ENCODE measurements at places on chromosomes 11 and 22.
A peak's percentile ranks its signal among the peaks of the same experiment; 100 is the strongest.

GRCh38 chr11:121556937-121557336, 104.2 kb upstream of the SORL1-AS1 start:
- no peak for DNase-seq

DNA sequence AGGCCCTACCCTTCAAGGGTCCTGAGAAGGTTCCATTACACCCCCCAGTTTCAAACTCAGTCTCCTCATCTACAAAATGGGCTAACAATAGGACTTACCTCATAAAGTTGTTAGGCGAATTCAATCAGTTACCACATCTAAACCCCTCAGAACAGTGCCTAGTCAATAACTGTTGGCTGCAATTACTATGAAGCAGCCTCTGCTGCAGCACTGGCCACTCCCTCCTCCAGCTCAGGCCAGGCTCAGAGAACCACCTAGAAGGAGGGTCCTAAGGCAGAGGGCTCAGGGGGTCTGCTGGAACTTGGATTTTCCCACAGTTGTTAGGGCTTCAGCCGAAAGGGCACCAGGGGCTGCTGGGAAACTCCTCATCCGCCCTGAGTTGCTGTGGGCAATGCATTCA, 4.7 kb downstream of the FADS3 start:
- DNase-seq = no peak

- DNase-seq = no peak
Measured at GRCh38 chr11:85854212-85854556, 999 bp upstream of the CCDC83 start.

DNA sequence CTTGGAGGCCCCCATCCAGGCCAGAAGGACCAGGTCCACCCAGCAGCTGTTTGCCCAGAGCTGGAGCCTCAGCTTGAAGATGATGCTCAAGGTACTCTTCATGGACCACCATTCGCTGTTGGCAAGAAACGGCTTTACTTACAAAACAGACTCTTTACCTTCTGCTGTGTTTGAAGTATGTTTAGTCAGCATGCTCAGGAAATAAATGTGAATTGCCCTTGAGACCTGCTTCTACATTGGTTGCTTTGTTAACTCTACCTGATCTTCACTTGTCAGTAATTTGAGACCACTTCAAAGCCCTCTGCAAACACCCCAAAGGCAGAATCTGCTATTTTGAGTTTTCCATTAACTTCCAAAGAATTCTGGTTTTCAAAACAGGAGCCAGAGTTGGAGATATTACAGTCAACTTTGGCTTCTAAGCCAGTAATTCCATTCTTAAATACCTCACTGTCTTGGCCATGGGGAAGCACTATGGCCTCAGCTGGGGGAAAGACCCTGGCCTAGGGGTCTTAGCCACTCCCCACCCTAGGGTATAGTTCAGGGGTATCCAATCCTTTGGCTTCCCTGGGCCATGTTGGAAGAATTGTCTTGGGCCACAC, 2.7 kb downstream of the UQCR10 start:
- no peak for DNase-seq

- peak; percentile 36 for DNase-seq
Measured at GRCh38 chr11:108241330-108242037, 18.6 kb downstream of the ATM start.

DNA sequence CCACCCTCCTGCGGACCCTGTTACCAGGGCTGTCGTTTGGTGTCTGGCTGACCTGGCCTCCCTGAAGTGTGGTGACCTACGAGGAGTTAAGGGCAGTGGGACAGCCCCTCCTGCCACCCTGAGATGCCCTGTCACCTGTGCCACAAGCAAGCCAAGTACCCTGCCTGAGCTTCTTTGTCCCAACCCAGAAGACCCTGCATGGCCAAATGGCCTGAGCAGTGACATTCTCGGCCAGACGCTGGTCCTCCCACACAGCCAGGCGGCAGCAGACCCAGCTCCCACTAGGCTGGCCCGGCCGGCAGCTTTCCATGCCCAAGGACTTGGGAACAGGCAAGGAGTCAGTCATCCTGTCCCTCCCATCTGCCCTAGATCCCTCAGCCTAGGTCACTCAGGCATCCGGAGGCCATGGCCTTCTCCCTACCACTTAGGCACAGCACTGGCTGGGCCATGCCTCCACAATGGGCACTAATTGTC, 7.6 kb downstream of the ARVCF start:
- no peak for DNase-seq

Measured in activated naive CD4-positive, alpha-beta T cell treated with anti-CD3 and anti-CD28 coated beads, Interleukin-2, amount 10 ng/mL, durations not matched to agents 7 days and 5 days (primary cell).